Muscle of back (tissue), 13 donors: ENCODE measurements at places on chromosomes 11 and 22. TPM values are rescaled to one million over a fixed set of nuclear protein-coding genes. Genes with fewer than 3 reads are reported as not detected.

Gene MUC5AC
- 0.39 TPM for polyA plus RNA-seq

DNA sequence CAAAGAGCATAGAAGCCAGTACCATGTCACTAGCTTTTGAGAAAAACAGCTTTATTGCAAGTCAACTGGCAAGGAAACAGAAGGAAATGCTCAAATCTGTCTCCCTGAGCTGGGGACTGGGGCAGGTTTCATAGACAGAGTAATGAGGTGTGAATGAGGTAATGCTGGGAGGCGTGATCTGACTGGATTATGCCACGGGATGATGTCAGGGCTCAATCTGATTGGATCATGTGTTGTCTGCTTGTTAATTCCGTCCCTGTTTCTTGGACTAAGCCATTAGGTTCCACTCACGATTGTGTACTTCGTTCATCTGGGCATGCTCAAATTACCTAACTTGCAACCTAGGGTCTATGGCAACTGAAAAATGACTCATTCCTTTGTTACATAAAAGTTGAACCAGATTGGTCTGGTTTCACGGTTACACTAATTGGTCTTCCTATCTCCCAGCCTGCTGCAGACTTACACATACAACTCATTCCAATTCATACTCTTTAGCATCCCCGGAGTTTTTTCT, 20.2 kb upstream of the OR10A5 start:
- DNase-seq: peak; percentile 23

DNA sequence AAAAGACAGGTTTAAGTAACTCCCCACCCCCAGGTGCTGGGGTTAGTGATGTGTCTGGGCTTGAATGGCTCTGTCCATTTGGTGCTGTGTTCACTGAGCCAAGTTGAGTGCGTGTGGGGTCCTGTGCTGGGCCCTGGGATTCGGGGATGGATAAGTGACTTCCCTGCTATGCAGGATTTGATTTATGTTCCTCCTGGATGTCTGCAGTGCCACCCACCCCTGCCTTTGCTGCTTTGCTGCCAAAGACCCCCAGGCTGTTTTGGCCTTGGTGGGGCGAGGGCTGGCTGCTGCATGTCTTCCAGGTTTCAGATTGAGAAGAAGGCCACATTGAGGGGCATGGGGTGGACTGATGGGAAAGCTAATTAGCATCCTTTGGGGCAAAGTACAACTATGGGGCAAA, 77.9 kb upstream of the PARVG start:
- DNase-seq: no peak

Gene OR8D1
- polyA plus RNA-seq: 0.03 TPM

DNA sequence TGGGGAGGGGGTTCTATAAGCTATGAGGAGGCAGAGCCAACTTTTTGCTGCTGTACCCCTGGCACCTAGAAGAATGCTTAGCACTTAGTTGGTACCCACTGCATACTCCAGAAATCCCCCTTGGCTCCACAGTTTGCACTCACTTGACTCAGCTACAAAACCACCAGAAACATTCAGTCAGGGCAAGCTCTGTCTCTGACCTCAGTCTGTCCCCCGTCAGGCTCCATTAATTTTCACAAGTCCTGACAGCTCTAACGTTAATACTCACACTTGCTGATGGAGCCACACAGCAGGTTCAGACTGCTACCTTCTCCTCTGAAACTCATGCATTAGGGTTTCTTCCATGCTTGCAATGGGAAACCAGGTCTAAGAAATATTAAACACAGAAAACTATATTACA, 81.7 kb downstream of the MPPED2 start:
- no peak for DNase-seq

DNA sequence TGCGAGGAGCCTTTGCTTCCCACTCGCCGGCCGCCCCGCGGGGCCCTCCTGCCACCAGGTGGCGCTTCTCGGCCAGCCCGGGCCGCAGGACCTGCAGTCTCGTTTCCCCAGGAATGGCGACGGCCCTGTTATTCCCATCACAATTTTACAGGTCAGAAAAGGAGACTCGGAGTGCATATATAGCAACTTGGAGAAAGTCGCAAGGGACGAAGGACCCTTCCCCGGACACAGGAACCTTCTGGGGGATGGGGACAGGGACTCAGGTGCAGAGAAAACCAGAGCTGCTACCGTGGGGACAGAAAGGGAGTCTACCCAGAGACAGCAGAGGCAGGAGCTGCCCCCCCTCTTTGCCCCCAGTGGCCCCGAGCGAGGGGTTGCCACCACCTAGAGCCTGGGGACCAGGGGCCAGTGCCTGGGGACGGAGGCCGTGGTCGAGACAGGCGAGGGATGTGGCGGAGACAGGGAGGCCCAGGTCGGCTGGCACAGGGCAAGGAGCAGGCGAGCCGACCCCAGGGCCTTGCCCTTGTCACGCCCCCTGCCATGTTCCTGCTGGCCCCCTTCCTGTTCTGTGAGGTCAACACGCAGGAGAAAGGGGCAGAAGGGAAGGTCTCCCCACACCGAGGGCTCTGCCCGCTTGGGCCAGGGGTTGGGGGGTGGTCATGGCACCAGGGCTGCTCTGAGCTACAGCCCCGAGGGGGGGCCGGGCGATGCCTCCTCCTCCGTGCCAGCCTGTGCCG, 3.5 kb upstream of the KRTAP5-6 start:
- DNase-seq: peak; percentile 74

- DNase-seq: no peak
Observed at GRCh38 chr11:20047006-20047768, 113.1 kb downstream of the DBX1 start.

DNA sequence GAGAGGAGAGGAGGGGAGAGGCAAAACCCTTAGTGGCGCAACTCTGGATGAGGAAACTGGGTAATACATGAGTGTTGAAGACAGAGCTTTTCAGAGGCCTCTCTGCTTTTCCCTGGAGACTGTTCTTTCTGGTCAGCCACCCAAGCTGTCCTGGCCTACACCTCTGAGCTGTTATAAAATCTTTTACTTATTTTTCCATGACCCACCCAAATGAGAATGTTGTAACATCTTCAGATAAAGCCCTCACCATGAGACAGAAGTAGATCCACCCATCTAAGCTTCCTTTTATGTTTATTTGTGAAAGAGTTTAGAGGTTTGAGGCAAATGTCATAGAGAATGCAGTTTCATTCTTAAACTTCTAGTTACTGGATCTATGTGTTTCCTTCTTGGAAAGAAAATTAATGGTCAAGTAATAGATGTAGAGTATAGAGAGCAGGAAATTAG, 20.3 kb upstream of the APLP2 start:
- no peak for DNase-seq

Gene BACE1
- 39.9 TPM for polyA plus RNA-seq

GRCh38 chr11:33553486-33553885, 147.1 kb downstream of the C11orf91 start:
- no peak for DNase-seq

- DNase-seq: no peak
Observed at GRCh38 chr22:50408311-50408710, 65.2 kb downstream of the PPP6R2 start.

DNA sequence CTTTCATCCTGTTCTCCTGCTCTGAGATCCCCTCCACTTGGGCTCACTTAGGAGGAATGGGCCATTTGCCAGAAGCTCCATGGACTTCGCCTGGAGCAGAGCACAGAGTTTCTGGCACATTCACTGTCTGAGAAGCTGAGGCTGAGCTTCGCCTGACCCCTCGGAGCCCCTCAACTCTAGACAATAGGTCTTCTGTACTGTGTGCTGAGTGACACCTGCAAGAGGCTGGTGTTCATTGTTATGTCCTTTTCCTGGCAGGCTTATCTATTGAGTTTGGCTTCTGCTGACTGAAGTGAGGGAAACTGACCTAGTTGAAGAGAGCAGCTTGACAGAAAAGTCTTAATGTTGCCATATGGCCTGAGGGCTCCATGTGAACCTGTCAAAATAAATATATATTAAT, 124.3 kb downstream of the EHF start:
- DNase-seq: no peak

Gene RIC3
- 0.20 TPM for polyA plus RNA-seq

Gene POGLUT3
- polyA plus RNA-seq: 60.5 TPM

- no peak for DNase-seq
Observed at GRCh38 chr22:21105294-21105693, 59.5 kb downstream of the LRRC74B start.

GRCh38 chr11:117839380-117839881, 14.9 kb upstream of the FXYD2 start:
- DNase-seq: no peak

DNA sequence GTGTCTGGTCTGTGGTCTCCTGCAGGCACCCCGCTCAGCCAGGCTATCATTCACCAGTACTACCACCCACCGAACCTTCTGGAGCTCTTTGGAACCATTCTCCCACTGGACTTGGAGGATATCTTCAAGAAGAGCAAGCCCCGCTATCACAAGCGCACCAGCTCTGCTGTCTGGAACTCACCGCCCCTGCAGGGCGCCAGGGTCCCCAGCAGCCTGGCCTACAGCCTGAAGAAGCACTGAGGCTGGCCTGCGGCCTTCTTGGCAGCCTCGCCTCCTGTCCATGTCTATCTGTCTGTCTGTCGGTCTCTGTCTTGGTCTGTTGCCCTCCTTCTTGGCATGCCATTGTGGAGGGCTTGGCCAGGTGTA, 27.9 kb downstream of the INCENP start:
- DNase-seq: no peak

- no peak for DNase-seq
Observed at GRCh38 chr22:21970800-21971617, 11.6 kb downstream of the TOP3B start.

DNA sequence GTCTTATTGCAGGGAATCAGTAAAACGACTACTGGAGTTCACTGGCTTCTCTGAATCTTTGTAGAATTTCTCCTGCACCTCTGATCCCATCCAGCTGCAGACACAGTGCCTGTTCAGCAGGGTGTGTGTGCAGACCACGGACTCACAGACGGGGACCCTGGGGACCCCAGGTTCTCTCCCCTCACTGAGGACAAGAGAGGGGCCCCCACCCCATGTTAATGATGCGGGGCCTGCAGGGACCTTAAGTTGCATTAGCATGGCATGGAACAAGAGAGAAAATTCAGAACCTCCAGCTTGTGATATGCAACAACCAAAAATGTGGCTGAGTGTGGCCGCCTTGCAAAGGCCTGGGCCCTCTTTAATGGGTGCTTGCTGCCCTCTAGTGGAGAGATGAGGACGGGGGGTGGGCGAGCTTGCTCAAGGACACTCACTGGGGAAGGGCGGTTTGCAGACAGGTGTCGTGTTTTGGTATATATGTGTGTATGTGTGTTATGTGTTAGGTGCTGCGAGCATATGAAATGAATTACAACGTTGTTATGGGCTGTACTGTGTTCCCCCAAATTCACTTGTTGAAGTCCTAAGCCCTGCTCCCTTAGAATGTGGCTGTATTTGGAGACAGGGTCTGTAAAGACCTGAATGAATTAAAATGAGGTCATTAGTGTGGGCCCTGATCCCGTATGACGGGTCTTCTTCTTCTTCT, 84.4 kb upstream of the SEPTIN5 start:
- peak; percentile 67 for DNase-seq

DNA sequence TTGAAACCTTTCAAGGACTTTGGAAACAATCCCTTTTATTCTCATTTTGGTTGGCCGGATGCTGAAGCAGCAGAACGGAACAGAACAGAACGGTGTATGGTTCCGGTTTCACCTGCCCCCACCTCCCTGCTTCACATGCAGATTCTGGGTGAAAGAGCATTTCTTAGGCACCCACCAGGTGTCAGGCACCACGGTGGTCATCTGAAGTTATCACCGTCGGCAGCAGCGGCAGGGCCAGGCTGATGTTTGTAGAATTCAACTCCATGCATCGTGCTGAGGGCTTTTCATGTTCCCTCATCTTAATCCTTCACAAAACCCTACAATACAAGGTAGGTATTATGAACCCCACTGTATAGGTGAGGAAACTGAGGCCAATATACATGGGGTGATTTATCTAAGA, 13.6 kb upstream of the PHF21B start:
- DNase-seq: no peak

Gene SYT13
- 1.2 TPM for polyA plus RNA-seq

DNA sequence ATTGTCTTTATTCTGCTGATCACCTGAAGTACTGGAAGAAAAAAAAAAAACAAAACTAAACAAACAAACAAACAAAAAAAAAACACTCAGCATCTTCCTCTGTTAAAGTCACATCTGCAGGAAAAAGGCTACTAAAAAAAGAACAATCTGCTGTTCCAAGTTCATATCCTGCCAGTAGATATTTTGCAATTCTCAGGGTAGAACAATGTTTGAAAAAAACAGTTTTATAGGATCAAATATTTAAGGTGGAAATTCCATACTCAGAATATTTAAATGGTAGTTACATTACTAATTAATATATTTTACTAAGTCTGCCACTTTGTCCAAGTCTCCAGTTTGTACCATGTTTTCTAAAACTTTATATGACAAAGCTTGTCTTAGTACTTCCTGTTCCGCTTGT, 175.2 kb downstream of the SBF2 start:
- DNase-seq: no peak

DNA sequence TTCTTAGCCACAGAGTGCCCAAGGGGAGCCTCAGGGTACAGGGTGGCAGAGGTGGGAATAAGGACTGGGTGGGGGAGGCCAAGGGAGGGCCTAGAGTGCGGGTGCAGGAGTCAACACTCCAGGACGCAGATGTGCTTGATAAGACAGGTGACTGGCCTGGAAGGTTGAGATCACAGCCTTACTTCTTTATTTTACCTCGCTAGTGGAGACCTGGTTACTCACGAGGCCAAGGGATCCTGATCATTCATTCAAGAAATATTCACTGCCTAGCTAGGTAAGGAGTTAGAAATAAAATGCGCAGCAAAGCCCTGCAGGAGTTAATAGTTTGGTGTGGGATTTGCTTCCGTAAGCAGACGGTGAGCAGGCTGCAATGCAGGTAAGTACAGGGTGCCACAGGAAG, 13.2 kb upstream of the PEX26 start:
- no peak for DNase-seq

GRCh38 chr11:28659716-28660348, 551.6 kb downstream of the METTL15 start:
- DNase-seq: no peak

DNA sequence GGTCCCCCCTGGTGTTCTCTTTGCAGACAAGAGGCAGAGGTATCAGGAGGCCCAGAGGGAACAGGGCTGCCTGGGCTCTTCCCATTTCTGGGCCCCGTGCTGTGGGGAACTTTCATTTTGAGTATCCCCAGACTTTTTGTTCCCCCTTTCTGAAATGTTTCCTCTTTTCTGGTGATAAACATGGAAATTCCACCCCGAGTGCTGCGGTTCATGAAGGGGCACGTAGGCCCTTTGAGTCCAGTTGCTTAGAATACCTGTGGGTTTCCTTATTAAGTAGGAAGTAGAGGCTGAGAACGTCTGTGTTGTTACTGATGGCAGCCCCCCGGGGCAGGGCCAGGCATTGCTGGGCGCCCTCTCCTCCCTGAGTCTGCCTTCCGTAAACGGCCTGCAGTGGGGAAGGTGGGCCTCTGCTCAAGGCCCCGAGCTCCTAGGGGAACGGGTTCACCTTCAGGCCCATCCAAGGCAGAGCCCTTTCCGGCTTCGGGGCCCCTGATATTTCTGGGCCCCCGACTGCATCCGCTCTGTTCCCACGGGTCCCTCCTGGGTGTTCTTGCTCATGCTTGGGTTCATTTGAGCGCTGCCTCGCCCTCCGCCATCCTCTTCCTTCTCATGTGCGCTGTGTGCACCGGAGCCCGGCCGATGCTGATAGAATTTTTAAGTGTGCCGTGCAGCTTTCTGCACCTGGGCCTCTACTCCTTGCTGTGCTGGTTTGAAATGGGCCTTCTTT, 12.0 kb downstream of the TBC1D22A start:
- DNase-seq: no peak

GRCh38 chr11:78929207-78929905, 354.7 kb upstream of the NARS2 start:
- DNase-seq: no peak
